ENCODE measurements at places on chromosomes 12 and 14. TPM values are rescaled to one million over a fixed set of nuclear protein-coding genes. Genes with fewer than 3 reads are reported as not detected.

The RD3L gene
- total RNA-seq = not detected

The HPD gene
- 0.26 TPM for total RNA-seq

The TMEM253 gene
- not detected for total RNA-seq

The KLRC2 gene
- total RNA-seq = not detected

The LRRC10 gene
- not detected for total RNA-seq

The PITPNM2 gene
- total RNA-seq = 6.6 TPM

The PPM1H gene
- 3.1 TPM for total RNA-seq

The TAS2R43 gene
- 0.99 TPM for total RNA-seq

The GPR137C gene
- 0.51 TPM for total RNA-seq

The KHNYN gene
- total RNA-seq = 55.2 TPM

The HOXC5 gene
- total RNA-seq = not detected

The VEZT gene
- 76.6 TPM for total RNA-seq

Data from fibroblast of lung (primary cell).